Omental fat pad (tissue), 4 donors: ENCODE measurements at places on chromosomes 12 and 14. TPM values are rescaled to one million over a fixed set of nuclear protein-coding genes. Genes with fewer than 3 reads are reported as not detected.

GRCh38 chr14:77707355-77707723 lies 484 bp downstream of the ALKBH1 start:
- DNase-seq, result no peak

- DNase-seq, result no peak
Observed at GRCh38 chr12:25797386-25797785, 161.1 kb upstream of the RASSF8 start.

GRCh38 chr14:90721619-90722305 lies 94.5 kb downstream of the TTC7B start:
- no peak for DNase-seq

- no peak for DNase-seq
Observed at GRCh38 chr14:70077720-70078119, 111.0 kb downstream of the SLC8A3 start.

GRCh38 chr12:115473257-115473956 lies 789.4 kb upstream of the TBX3 start:
- no peak for DNase-seq

DNA sequence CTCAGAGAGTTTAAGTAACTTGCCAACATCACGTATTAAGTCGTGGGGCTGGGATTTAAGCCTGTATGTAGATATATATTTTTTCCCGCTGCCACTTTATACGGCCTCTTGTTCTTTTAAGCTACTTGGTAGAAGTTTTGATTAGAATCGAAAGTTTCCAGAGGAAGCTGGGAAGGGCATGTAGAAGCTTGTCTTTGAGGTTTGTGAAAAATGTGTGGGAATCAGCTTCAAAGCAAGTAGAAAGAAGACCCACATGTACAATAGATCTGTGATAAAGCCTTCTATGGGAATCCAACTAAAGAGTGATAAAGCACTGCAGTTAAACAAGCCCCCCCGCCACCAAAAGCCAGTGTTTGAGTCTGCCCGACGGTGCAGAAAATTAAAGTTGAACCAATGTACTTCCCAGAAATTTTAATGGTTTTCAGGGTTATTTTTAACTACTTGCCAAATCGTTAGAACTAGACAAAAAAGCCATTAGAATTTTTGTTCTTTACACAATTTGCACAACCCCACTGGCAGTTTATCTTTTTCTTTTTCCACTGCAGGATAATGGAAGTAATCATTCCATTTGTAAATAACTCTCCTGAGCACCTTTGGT lies 25.5 kb downstream of the SERPINA11 start:
- DNase-seq, result no peak

DNA sequence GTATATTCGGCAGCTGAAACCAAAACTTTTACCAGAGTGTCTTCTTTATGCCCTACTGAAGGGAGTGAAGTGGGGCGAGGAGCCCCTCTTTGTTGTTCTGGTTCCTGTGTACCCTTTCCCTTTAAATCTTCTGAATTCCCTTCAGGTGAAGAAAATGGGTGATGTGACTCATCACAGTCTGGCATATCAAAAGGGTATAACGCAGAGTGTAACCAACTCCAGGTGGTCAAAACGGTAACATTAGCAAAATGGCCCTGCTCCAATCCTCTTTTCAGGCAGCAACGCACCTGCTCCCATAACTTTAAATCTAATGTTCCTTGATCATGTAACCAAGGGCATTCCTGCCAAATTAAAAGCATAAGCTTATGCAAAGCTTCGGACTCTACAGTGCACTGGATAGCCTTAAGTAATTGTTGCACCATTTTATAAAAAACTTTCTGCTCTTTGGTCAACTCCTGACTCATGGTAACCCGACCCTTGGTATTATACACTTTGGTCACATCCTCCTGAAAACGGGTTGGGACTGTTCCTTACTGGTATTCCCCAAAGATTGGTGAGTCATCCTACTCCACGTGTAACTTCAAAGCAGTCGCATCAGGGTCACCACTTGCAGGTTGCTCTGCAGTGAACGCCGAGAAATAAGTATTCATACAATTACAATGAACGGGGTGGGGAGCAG lies 83.1 kb downstream of the KCNMB4 start:
- no peak for DNase-seq

DNA sequence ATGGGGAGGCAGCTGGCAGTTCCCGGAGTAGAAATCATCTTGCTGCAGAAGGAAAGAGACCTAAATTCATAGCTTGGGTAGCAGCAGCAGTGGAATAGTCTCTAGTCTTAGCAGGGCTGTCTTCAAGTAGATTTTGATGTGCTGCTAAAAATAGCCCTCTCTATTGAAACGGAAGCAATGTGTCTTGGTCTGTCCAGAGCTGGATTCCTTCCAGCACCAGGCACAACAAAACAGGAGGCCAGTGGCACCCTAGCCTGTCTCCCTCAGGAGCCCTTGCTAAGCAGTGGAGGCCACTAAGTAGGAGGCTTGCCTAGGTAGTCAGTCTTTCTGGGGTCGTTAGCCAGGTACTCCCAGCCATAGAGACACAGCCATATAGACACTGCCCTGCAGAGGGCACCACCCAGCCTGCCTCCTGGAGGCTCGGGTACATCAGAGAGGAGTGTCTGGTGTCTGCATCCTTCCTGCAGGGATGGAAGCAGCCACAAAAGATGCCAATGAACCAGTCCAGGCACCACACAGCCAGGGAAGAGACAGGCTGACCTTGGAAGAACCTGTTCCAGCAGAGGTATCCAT lies 97.5 kb downstream of the CRACR2A start:
- DNase-seq, result no peak

GRCh38 chr12:115468087-115468510 lies 784.1 kb upstream of the TBX3 start:
- no peak for DNase-seq

Gene FGD4
- total RNA-seq, result 43.1 TPM

Gene TCL1B
- total RNA-seq, result not detected

Gene SDS
- total RNA-seq, result 4.3 TPM

Gene OR6C2
- total RNA-seq, result not detected

Gene INHBC
- not detected for total RNA-seq

Gene NR1H4
- total RNA-seq, result not detected

Gene ANO4
- 0.56 TPM for total RNA-seq

Gene RFLNA
- total RNA-seq, result 0.69 TPM
